ENCODE measurements at places on chromosomes 13 and 19.

DNA sequence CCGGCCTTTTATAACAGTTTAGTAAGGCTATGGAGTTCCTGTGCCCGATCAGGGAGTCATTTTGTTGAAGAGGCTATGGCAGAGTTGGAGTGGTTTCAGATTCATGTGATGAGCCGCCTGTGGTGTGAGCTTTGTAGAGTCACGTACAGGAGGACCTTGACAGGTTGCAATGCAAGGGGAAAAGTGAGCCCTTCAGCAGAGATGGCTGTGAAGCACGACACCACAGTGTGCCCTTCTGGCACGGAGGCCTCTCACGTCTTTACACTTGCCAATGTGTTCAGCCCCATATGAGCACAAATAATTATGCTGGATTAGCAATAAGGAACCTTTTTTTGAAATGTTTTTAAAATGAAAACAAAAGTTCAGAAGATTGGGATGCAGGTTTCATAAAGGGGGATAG, 499.8 kb downstream of the LIG4 start:
- H3K36me3 ChIP-seq, result no peaks in the 10 kb centered on the region
- H3K4me1 ChIP-seq, result no peaks in the 10 kb centered on the region
- no peaks in the 10 kb centered on the region for H3K27me3 ChIP-seq
- DNase-seq, result no peak
- no peak overlapping the region for H3K27ac ChIP-seq

- H3K4me3 ChIP-seq, result peak within 1 kb of the TSS; percentile 73
- peak within 1 kb of the TSS; percentile 83 for H3K27ac ChIP-seq
- DNase-seq, result peak; percentile 90
Measured at GRCh38 chr19:21835810-21836444, at the start of gene ZNF43. ZNF43 (minus strand) TSS chr19:21836182; CDS start chr19:21836038, 144 bp downstream.

DNA sequence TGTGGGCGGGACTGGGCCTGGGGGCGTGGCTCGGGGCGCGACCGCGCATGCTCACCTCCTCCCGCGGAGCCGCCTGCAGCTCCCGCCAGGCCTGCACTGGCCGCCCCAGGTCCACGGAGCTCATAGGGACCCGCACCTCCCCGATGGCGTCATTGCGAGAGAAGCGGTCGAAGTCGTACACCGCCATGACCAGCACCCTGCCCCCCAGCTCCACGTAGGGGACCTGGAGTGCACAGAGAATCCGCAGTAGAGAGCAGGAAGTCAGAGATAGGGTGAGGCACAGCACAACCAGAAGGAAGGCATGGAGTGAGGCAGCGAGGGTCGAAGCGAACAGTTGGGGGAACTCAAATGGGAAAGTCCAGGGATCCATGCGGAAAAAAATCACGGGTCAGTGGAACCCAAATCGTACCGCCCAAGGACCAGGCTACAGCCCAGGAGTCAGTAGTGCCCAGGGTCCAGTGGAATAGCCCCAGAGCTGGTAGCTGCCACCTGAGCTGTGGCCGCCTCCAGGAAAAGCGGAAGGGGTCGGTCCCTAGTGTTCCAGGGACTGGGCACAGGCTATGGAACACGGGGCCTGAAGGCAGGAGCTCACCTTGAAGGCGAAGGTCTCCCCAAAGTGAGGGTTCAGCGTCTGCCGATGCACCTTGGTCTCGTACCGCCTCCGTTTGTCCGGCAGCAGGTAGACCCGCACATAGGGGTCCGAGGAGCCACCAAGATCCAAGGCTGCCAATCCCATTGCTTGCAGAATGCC, 4.8 kb downstream of the SYT5 start:
- H3K27ac ChIP-seq, result no peak overlapping the region
- no peak overlapping the region for H3K4me3 ChIP-seq

DNA sequence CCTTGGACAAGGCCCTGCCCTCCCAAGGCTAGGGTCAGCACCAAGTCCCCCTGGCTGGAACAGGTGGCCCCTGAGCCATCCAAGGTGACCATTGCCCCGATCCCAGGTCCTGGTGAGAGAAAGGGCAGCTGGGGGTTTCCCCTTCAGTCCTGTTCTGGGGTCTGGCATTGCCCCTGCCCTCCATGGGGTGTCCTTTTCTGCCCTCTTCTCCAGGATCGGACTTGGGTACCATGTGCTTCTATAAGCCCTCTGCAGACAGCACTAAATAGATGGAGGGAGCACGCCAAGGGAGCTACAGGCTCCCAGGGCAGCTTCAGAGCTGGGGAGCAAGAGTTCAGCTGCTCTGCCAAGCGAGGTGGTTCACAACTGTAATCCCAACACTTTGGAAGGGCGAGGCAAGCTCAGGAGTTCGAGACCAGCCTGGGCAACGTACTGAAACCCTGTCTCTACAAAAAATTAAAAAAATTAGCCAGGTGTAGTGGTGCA, 13.5 kb upstream of the KCNN1 start:
- peaks cover 46% of the 10 kb centered on the region for H3K4me1 ChIP-seq
- H3K36me3 ChIP-seq, result no peaks in the 10 kb centered on the region
- DNase-seq, result no peak
- H3K27ac ChIP-seq, result no peak overlapping the region
- no peak overlapping the region for H3K4me3 ChIP-seq
- peaks cover 51% of the 10 kb centered on the region for H3K27me3 ChIP-seq

DNA sequence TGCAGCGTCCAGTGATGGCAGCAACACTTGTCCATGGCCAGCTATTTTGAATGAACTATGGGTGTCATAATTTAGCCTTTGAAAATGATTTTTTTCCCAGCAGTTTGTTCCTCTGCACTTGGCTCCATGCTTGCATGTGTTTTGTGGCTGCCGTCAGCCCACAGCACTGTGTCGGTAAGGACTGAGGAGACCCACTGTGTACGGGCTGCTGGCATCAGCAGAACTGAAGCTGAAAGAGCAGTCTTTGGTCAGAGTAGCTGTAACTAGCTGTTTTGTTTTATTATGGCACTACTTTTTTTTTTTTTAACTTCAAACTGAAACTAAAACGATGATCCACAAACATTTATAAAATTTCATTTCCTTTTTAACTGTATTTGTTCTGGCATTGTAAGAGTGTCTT, 50.3 kb upstream of the TEX29 start:
- H3K27ac ChIP-seq, result no peak overlapping the region
- no peaks in the 10 kb centered on the region for H3K4me1 ChIP-seq
- H3K27me3 ChIP-seq, result no peaks in the 10 kb centered on the region
- no peak for DNase-seq
- peaks cover 45% of the 10 kb centered on the region for H3K36me3 ChIP-seq

DNA sequence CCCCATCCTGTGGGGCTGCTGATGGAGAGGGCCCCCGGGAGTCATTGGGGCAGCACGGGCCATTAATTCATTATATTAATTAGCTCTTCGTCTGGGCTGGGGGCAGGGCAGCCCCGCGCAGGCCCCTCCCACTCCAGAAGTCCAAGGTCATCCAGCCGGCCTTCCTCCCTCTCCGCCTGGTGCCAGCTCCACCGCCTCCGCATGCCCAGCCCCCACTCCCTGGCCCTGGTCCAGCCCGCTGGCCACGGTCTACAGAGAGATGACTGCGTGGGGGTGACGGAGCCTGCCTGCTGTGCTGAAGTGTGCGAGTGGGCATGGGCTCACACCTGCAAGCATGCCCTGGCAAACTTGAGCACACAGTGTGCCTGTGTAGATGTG, 8.8 kb downstream of the IGLON5 start:
- H3K4me3 ChIP-seq, result no peak overlapping the region
- no peaks in the 10 kb centered on the region for H3K36me3 ChIP-seq
- no peak overlapping the region for H3K27ac ChIP-seq
- no peaks in the 10 kb centered on the region for H3K4me1 ChIP-seq
